Upper lobe of right lung (tissue), 1 donor: ENCODE measurements at places on chromosomes 11 and 22. TPM values are rescaled to one million over a fixed set of nuclear protein-coding genes. Genes with fewer than 3 reads are reported as not detected.

DNA sequence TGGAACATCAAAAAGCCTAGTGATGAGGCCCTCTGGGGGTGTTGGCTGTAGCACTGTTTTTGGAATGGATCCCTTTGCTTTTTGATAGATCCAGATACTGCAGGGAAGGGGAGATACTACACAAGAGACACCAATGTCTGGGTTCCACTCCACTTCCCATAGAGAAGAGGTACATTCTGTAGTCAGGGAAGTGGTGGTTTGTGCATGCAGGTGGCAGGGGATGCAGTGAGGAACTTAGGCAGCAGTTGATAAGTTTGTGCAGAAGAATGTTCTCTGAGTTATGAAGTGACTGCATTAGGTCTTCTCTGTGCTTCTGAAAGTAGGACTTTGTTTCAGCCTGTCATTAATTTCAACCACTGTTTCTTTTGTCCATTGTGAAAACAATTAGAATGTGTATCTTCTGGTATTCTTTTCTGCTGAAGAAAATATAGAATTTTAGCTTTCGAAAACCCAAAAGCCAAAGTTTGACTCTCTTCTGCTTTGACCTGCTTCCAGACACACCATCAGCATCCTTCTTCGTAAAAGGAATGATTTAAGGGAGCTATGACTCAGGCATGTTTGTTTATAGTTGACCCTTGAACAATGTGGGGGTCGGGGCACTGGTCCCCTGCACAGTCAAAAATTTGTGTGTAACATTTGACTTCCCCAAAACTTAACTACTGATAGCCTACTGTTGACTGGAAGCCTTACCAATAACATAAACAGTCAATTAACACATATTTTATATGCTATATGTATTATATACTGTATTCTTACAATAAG lies 25.6 kb downstream of the PANX1 start:
- no peak overlapping the region for H3K27ac ChIP-seq
- H3K4me1 ChIP-seq = peaks cover 34% of the 10 kb centered on the region
- H3K36me3 ChIP-seq = no peaks in the 10 kb centered on the region
- no peak overlapping the region for H3K4me3 ChIP-seq

DNA sequence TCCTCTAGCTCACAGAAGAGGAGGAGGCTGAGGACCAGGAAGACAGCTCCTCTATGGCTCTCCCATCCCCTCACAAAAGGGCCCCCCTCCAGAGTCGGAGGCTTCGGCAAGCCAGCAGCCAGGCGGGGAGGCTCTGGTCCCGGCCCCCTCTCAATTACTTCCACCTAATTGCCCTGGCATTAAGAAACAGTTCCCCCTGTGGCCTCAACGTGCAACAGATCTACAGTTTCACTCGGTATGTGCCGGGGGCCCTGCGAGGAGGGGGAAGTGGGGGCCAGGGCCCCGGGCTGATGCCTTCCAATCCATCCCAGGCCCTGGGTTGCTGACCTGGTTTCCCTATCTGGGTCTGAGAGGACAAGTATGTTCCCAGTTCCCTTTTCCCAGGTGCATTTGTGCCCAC lies 7.9 kb downstream of the FOXR1 start:
- H3K27me3 ChIP-seq = no peaks in the 10 kb centered on the region
- H3K36me3 ChIP-seq = no peaks in the 10 kb centered on the region
- no peak for DNase-seq
- no peak overlapping the region for H3K27ac ChIP-seq

DNA sequence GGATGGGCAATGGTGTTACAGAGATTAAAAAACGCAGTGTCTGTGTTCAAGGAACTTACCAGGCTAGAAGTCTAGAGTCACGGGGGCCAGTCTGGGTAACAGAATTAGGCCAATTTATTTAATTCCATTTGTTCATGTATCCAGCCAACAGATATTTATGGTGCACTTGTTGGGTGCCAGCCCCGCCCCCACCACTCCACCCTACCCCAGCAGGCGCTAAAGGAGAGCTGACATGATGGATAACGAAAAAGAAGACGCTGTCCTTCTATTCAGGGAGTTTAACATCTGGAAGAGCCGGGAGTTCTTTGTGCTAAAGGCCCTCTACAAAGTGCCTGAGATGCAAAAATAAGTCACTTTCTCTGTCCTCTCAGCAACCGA lies 1.1 kb upstream of the BMAL1 start:
- no peak for DNase-seq
- H3K27me3 ChIP-seq = no peaks in the 10 kb centered on the region

DNA sequence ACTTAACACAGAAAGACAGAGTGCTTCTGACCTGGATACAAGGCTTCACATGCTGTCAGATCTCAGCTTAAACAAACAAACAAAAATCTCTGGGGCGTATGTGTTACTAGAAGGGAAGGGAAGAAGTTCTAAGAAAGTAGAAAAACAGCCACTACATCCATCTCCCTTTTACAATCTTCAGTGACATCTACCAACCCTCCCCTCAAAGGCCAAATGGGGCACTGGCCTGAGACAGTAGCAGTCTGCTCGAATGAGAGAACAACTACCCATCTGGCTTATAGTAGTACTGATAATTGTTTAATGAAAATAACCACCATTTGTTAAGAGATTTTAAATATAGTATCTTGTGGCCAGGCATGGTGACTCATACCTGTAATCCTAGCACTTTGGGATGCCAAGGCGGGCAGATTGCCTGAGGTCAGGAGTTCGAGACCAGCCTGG lies 29.4 kb downstream of the CCDC83 start:
- no peak overlapping the region for H3K4me3 ChIP-seq
- H3K27me3 ChIP-seq = no peaks in the 10 kb centered on the region
- H3K4me1 ChIP-seq = no peaks in the 10 kb centered on the region

DNA sequence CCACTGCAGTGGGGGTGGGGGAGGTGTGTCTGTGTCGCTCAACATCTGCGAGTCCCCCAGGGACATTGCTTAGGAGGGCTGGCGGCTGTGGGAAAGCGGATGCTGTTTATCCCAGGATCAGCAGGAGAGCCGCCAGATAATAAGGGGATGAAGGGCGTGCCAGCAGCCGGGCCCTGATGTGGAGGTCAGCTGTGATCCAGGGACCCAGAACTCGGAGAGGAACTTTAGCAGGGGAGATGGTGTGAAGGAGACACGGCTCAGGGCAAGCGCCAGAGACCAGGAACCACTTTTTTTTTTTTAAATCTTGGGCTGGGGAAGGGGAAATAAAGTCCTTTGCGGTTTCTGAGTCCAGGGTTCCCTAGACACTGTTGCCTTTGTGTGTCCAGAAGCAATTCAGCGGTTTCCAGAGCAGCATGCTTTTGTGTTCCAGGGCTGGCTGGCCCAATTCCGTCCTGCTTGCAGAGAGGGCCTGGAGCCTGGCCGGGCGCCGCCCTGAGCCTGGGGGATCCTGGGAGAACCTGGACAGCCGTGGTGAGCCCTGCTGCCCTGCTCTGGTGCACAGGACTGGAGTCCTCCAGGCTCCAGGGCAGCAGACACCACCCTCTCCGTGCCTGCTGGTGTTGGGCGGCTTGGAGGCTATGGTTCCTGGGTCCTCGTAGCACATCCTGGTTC lies at the start of gene GRAMD4:
Gene GRAMD4 (plus strand): TSS at position 557 of the 672 bp plus-strand sequence. CDS start 6,414 bp downstream, outside the sequence.
- no peaks in the 10 kb centered on the region for H3K27me3 ChIP-seq
- DNase-seq = no peak
- H3K4me3 ChIP-seq = no peak within 1 kb of the TSS
- no peak within 1 kb of the TSS for H3K27ac ChIP-seq
- H3K4me1 ChIP-seq = peaks cover 14% of the 10 kb centered on the region

The LRRN4CL gene
- 2.0 TPM for total RNA-seq

The TMEM121B gene
- total RNA-seq = 2.1 TPM

DNA sequence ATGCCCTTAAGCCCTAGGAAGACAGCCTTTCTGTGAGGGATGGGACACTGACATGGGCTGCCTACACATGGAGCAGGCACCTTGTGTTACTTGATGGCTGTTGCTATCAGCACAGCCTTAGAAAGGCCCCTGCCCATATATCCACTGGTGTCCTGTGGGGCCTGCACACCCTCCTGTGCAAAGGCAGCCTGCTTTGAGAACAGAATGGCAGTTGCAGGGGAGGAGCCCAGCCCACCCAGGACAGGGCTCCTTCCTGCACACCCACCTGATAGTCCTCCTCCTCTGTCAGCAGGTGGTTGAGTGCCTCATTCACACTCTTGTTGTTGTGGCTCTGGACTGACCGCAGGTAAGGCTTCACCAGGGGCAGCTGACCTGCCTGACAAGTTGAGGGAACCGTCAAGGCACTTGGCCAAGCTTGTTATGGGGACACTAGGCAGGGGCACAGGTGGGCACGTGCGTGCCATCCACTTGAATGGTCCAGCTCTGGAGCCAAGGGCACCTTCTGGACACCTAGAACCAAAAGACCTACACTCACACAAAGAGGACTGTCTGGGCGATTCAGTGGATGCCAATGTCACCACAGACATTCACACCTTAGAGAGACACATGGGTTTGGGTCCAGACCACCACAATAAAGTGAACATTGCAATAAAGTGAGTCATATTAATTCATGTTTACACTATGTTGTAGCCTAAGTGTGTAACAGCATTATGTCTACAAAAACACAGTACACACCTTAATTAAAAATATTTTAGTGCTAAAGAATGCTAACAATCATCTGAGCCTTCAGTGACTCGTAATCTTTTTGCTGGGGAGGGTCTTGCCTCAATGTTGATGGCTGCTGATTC lies 9.4 kb upstream of the SLC25A1 start:
- no peak overlapping the region for H3K4me3 ChIP-seq
- no peaks in the 10 kb centered on the region for H3K27me3 ChIP-seq
- H3K36me3 ChIP-seq = no peaks in the 10 kb centered on the region
- no peak overlapping the region for H3K27ac ChIP-seq

DNA sequence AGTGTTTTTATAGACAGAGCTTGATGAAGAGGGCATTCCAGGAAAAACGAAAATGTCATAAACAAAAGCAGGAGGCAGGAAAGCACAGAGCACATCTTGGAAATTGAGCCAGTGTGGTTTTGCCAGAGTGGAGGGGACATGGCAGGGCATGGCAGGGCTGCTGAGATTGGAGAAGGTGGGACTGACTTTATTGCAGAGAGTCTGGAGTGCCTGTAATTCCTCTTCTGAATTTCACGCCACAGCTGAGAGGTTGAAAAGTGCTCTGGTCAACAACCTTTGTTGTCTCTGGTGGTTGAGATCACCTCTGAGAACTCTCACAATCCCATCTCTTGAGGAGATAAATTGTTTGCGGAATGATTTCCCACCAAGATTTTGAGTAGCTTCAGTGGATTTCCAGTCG lies 16.4 kb downstream of the SLC5A1 start:
- DNase-seq = no peak
- no peaks in the 10 kb centered on the region for H3K4me1 ChIP-seq
- H3K27ac ChIP-seq = peak overlapping the region; percentile 42
- no peaks in the 10 kb centered on the region for H3K36me3 ChIP-seq
- no peak overlapping the region for H3K4me3 ChIP-seq

The SYCE3 gene
- total RNA-seq = not detected

DNA sequence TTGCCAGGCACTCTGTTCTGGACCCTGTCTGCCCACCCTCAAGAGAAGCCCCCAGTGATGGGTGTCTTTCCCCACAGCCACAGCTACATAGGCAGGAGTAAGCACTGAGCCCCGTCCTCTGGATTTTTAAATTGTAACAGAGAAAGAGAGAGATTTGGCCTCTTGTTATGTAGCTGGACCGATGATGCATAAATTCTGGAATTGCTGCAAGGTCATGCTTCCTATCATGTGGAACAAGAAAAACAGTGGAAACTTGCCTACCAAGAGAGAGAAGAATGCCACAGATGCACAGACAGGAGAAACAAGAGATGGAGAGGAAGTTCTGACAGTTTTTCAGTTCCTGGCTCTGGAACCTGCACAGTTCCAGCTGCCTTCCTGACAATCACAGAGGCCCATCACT lies 150.2 kb downstream of the ETS1 start:
- no peaks in the 10 kb centered on the region for H3K36me3 ChIP-seq
- H3K4me3 ChIP-seq = no peak overlapping the region
- no peaks in the 10 kb centered on the region for H3K27me3 ChIP-seq
- DNase-seq = no peak

DNA sequence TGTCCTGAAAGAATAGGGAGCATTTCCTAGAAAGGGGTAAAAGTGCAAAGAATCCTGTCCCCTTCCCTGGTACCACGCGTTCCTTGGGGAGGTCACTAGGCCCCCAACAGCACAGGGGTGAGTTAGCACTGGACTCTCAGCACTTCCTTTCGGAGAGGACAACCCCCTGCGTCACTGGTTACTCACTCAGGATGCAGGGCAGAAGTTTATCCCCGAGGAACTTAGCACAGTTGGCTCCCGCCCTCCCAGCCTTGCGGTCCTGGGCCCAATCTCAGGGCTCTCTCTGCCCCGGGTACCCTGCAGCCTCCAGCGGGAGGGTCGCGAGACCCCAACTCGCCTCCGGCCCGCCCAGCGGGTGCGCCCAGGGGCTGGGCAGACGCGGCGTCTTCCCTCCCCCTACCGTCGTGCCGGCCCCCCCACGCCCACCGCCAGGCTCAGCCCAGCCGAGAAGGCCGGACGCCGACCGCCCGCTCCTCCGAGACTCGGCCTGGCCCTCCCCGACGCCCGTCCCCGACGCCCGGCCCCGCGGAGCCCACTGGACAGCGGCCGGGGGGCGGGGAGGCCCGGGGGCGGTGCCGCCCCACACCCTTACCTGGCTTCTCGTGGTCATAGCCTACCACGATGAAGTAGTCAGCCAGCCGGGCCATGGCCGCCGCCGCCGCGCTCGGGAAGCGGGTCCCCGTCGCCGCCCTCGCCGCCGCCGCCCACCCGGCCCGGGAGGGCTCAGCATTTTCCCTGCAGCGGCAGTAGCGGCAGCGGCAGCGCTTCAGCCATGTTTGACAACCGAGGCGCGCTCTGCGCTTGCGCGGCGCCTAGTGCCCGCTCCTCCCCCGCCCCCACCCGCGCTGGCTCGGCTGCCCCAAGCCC lies at the start of gene SBF2:
Gene SBF2 (minus strand): TSS at position 797 of the 867 bp plus-strand sequence. CDS start 150 bp downstream, at position 647.
- H3K4me3 ChIP-seq = peak within 1 kb of the TSS; percentile 76
- no peaks in the 10 kb centered on the region for H3K36me3 ChIP-seq
- H3K27me3 ChIP-seq = no peaks in the 10 kb centered on the region
- DNase-seq = peak; percentile 93

DNA sequence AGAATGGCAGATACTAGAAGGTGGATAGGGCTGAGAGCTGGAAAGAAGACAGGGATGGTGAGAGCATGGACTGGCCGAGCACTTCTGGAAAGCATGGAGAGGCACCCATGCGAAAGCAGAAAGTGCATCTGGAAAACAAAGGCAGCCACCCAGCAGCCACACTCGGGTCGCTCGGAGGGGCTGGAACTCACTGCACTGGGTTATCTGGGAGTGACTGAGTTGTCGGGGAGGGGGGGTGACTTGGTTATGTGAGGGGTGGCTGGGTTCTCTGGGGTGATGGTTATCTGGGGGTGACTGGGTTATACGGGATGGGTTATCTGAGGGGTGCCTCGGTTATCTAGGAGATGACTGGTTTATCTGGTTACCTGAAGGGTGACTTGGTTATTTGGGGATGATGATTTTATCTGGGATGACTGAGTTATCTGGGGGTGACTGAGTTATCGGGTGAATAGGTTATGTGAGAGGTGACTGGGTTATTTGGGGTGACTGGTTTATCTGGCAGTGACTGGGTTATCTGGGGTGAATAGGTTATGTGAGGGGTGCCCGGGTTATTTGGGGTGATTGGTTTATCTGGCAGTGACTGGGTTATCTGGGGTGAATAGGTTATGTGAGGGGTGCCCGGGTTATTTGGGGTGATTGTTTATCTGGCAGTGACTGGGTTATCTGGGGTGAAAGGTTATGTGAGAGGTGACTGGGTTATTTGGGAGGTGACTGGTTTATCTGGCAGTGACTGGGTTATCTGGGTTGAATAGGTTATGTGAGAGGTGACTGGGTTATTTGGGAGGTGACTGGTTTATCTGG lies 2.6 kb upstream of the PANX2 start:
- H3K36me3 ChIP-seq = no peaks in the 10 kb centered on the region
- no peak overlapping the region for H3K4me3 ChIP-seq
- DNase-seq = no peak
- H3K27ac ChIP-seq = no peak overlapping the region
- H3K27me3 ChIP-seq = peaks cover 9% of the 10 kb centered on the region
- H3K4me1 ChIP-seq = peaks cover 5% of the 10 kb centered on the region

The OR51B4 gene
- total RNA-seq = not detected
